Umbilical cord (tissue), 2 donors: ENCODE measurements at places on chromosomes 5 and 9. TPM values are rescaled to one million over a fixed set of nuclear protein-coding genes. Genes with fewer than 3 reads are reported as not detected.

DNA sequence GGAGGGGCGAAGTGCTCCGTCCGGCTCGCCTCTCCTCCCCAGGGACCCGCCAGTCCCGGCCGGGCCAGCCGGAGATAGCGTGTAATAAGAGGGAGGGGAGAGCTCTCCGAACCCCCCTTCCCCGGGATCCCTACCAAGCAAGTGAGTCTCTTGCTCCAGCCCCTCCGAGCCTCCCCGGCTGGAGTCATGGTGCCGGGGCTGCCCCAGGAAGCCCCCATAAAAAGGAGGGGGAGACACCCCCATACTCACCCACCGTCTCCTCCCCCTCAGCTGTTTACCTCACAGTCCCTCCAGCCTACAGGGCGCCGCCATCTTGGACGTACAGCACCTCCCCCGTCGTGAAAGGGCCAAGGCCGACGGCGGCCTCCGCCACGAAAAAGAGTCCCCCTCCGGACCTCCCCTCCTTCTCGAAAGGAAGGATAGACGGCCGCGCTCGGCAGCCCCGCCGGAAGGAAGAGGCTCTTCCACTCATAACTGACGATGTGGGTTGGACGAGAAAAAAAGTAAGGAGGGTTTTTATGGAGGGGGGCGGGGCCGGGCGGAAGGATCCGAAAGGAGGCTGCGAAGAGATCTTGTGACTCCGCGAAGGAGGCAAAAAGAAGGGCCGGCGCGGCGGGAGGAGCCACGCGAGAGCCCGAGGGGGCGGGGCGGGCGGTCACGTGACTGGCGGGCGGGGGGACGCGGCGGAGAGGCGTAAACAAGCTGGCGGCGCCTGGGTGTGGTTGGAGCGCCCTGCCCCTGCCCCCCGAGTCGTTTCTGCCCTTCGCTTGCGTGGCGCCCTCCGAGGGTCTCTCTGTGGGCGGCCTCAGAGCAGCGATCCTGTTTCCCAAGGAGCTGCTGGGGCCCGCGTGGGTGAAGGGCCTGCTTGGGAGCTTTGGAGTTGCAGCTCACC is at the start of gene TSC1:
TSS of gene TSC1 (minus strand) at position 323 of the 892 bp plus-strand sequence. CDS start 15,744 bp downstream, outside the sequence.
- DNase-seq, result peak; percentile 97

Gene BTNL3
- total RNA-seq, result not detected

Gene ASTN2
- 7.0 TPM for total RNA-seq

- DNase-seq, result no peak
Observed at GRCh38 chr9:80400624-80401230, 829.0 kb downstream of the TLE4 start.

- DNase-seq, result no peak
Observed at GRCh38 chr5:108461628-108462367, 79.9 kb upstream of the FBXL17 start.

- no peak for DNase-seq
Observed at GRCh38 chr9:99437145-99437544, 215.1 kb downstream of the SEC61B start.

Gene AGXT2
- 2.2 TPM for total RNA-seq

DNA sequence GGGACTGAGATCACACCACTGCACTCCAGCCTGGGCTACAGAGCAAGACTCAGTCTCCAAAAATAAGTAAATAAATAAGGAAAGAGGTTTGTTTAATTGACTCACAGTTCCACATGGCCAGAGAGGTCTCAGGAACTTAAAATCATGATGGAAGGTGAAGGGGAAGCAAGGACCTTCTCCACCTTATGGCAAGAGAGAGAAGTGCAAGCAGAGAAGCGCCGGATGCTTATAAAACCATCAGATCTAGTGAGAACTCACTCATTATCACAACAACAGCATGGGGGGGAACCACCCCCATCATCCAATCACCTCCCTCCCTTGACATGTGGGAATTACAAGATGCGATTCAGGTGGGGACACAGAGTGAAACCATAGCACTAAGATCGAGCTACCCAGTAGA is 22.8 kb upstream of the RGMB start:
- no peak for DNase-seq

- peak; percentile 75 for DNase-seq
Observed at GRCh38 chr5:146718609-146719008, 159.9 kb downstream of the PPP2R2B start.

GRCh38 chr9:115262477-115262876 is 144.5 kb upstream of the TNC start:
- DNase-seq, result peak; percentile 83

DNA sequence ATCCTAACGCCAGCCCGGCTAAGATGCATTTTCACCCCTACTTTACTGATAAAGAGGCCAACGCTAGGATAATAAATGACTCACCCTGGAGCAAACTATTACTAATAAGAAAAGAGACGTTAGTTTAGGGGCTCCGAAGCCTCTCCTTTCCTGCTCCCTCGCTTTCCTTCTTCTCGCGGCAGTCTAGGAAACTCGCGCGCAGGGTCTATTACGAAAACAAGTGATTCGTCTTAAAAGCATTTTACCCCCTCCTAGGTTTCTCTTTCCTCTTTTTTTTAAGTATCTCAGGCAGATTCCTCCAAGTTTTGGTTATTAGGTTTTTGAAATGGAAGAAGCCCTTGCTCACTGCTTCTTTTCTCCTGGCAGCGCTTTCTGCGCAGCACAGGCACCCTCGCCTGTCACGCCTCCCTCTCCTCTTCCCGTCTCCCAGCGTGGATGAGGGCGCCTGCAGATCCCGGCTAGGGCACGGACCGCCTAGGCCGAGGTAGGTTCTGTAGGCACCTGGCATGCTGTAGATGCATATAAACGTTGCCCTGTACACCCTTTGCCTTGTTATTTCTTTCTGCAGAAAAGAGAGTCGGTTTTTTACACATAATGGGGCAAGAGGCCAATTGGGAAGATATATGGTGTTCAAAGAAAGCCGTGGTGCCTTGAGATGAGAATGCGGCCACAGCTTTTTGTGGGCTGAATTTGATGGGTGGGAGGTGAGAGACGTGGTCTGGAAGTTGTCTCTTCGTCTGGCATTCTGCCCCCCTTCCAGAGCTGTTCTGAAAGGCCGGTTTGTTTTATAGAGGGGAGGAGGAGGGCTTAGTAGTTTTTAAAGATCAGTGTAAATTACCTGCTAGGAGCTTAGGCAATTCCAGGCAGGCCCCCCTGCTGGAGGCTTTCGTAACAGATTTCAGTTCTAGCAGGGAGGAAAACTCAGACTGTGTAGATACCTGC is 983 bp downstream of the GCNT1 start:
- peak; percentile 72 for DNase-seq

Gene SLC22A5
- 6.0 TPM for total RNA-seq

Gene FCHO2
- 38.0 TPM for total RNA-seq

GRCh38 chr5:84213861-84214260 is 170.8 kb downstream of the EDIL3 start:
- no peak for DNase-seq

DNA sequence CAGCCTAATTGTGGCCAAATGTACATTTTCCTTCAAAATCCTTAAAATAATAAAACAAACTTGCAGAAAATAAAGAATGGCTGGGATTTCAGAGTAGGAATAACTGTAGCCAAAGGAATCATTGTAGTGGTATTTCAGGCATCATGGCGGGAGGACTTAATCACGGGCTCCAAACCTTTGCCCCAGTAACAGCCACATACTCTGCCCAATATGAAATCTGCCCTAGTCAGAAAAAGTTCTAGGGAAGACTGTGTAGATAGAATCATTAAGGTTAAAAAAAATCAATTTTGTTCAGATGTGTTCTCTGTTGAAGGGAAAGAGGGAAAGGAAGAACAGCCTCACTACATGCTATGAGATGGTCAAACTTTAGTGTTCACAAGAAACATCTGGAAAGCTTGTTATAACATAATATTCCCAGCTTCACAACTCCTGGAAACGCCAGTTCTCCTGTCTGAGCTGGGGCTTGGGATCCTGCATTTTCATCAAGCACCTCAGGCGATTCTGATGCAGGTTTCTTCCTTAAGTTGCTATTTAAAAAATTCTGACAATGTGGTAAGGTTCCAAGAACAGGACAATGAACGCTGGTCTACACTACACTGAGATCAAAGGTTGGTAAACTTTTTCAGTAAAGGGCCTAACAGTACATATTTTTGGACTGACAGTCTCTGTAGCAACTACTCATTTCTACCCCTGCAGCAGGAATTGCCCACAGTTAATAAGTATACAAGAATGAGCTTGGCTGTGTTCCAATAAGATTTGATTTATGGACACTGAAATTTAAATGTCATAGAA is 87.9 kb downstream of the CEMIP2 start:
- peak; percentile 63 for DNase-seq

Gene WNK2
- total RNA-seq, result 10.4 TPM

Gene ZBED3
- total RNA-seq, result 15.2 TPM

Gene STING1
- 26.2 TPM for total RNA-seq

- DNase-seq, result no peak
Observed at GRCh38 chr9:34987160-34987901, 2.2 kb upstream of the DNAJB5 start.

DNA sequence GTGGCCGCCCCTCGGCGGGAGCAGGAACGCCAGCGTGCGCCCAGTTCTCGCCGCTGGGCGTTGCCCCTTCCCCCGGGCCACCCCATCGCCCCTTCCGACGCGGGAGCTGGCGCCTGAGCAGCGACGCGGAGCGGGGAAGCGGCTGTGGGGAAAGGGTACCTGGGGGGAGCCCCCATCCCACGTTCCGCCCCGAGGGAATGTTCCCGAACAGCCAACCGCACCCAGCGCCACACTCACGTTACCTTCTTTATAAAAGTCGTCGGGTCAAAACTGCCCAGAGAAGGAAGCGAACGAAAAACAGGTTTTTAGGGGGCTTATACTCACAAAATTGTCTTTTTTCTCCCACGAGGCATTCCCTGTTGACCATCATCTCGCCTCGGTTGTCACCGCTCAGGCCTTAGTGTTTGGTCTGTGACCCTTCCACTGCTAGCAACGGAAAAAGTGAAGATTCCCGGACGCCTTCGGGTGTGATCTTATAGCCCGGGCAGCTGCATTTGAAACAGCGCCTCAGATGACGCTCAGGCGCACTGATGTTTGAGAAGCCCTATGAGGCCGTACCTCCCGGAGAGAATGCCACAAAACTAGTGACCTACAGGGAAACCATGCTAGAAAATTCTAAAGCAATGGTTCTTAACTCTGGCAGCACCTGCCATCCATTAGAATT is 475 bp upstream of the GOLM1 start:
- peak; percentile 85 for DNase-seq

DNA sequence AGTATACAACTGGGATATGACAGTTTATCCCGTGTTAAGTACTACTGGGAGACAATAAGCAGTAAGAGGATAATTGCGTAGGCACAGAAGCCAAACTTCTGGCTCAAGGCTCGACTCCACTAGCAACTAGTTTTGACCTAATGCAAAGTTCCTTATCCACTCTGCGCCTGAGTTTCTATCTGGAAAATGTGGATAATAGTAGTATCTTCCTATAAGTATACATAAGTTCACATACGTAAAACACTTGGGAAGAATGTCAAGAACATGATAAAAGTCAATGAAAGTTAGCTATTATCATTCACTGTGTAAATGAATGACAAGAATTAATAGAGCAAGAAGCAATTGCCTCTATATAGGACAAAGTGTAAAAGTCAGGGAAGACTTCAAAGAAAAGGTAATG is 45.7 kb downstream of the FTMT start:
- no peak for DNase-seq

GRCh38 chr9:126806336-126806735 is 1.5 kb downstream of the ZBTB43 start:
- no peak for DNase-seq

DNA sequence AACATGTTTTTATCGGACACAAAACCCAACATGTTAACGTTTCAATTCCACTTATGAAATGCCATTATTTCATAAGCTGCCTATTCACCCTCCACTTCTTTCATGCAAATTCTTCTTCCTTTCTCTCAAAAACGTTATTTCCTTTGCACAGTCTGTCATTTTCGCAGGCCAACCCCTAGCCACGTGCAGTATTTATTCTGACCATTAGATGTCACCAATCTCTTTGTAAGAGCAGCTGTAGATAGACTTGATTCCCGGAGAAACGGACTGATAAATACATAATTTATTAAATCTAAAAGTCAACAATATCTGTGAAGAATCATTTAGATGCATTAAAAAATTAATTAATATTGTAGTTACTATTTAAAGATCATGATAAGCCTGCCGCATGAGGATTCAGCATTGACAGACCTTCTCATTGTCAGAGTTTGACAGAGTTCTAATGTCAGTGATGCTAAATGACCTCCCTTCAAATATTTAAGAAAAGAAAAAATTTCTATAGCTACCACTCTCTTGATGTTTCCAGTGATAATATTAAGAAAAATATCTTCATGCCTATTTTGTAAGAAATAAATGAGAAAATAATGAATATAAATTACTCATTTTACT is 933.6 kb downstream of the CDH12 start:
- DNase-seq, result peak; percentile 64

DNA sequence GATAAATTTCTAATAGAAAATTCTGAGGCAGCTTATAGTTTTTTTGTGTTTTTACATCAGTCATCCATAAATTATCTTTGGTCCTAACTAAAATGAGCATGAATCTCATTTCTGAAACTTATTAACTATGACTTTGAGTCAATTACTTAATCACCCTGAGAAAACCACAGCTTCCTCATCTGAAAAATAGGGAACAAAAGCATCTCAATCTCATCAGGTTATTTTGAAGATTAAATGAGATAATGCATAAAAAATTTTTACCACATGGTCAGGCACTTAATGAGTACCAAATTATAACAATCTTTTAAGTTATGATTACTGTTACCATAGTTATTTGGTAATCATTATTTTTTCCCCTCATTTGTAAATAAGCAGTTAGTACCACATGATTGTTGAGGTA is 279.1 kb downstream of the MAST4 start:
- no peak for DNase-seq

GRCh38 chr9:95202076-95202681 is 115.3 kb downstream of the FANCC start:
- DNase-seq, result no peak

Gene CTSV
- 6.7 TPM for total RNA-seq

DNA sequence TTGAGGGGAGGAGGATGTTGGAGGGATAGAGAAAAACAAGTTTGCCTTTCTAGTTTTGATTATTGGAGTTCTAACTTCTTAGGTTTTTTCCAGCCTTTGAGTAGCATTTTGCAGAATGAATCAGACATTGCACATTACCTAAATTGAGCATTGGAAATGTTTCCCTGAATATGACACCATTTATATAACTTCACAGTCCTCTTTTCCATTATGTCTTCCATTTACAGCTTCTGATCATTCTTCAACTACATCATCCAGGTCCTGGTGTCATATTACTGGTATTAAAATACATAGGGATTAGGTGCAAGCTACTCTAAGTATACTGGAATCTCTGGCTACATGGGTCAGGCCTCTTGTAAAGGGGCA is 286.1 kb downstream of the ARHGAP26 start:
- DNase-seq, result peak; percentile 65

DNA sequence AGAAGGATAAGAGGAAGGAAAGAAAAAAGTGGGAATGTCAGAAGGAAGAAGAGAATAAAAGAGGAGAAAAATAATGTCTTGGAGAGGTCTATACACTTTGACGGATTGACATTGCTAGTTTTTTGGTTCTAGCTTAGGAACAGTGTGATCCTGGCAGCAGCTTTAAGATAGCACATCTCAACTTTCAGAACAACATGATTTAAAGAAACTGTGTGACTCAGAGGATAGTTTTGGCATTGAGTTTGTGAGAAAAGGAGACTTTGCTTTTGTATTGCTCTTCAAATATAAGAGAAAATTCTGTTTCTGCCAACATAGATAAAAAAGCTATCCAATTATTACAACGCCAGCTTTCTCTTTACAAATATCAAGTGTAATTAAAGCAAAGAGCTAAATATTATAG is 260.7 kb upstream of the ARRDC3 start:
- peak; percentile 10 for DNase-seq
